ENCODE measurements at places on chromosomes 6 and 20.

DNA sequence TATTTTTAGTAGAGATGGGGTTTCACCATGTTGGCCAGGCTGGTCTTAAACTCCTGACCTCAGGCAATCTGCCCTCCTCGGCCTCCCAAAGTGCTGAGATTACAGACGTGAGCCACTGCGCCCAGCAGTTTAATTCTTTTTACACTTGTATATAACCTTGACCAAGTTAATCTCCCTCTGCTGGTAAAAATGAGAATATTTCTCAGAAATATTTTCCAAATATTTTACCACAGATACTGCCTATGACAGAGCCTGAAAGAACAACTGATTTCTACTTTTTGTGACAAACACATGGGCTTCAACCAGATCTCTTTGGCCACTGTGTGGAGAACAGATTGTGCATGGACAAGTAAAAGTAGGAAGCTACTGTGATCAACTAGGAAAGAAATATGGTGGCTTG, 21.2 kb upstream of the NHSL1 start:
- no peak for DNase-seq

GRCh38 chr6:30344191-30344867, 627 bp upstream of the RPP21 start:
- DNase-seq: no peak

- peak; percentile 78 for DNase-seq
These were observed at the start of gene SNX9 for GRCh38 chr6:157823001-157823527. Gene SNX9, plus strand, starts transcription at chr6:157823246. Its CDS starts 189 bp downstream, at chr6:157823435.

- no peak for DNase-seq
These were observed 220.9 kb downstream of the KIF16B start for GRCh38 chr20:16352321-16352720.

- no peak for DNase-seq
These were observed 53.5 kb downstream of the TBC1D7 start for GRCh38 chr6:13274707-13275434.

DNA sequence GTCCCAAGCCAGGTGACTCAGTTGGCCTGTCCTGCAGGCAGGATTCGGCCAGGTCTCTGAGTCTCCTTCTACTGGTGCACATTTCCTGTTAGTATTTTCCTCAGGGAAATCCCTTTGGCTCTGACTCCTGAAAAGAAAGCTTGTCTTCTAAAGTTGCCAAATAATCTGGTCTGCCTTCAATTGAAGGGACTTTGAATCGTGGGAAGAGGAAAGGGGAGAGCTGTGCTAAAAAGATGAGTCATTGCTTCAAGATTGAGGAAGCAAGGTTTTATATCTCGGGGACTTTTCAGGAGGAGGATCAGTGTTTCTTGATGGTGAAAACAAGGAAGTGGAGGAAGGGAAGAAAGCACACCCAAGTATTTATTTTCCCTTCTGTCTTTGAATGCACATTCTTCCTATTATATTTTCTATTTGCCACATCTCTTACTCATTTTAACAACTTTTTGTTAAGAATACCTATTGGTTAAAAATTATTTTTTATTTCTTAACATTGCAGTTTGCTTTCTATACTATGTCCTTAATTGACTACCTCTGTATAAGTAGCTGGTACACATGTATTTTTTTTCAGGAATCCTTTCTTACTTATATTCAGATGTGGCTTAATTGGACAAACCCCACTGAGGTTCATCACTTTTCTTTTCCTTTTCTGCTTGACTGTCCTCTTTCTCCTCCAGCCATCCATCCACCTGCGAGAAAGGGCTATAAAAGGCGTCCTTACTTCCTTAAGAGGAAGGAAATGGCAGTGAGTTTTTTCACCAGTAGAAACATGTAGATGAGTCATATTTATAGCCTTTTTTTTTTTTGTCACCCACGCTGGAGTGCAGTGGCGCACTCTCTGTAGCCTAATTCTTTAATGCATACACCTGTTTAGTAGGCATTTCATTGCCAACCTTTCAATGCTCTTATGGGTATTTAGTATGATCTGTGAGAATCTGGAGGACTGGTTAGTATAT, 15.0 kb upstream of the IFNGR1 start:
- no peak for DNase-seq

DNA sequence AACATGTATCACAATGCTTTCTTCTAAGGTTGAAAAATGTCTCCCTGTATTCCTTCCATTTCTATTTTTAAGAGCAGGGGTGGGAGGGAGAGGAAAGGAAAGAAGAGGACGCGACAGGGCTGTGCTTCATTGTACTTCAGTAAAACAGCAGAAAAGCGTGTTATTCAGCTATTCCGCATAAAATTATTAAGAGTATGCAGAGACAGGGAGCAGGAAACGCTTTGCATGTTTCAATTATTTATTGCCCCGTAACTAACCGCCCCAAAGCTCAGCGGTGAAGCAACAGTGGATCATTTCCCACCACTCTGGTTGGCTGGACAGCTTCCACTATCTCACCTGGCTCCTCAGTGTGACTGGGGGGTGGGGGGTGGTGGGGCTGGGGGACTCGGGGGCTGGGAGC, 188.9 kb downstream of the TTLL2 start:
- DNase-seq: no peak

DNA sequence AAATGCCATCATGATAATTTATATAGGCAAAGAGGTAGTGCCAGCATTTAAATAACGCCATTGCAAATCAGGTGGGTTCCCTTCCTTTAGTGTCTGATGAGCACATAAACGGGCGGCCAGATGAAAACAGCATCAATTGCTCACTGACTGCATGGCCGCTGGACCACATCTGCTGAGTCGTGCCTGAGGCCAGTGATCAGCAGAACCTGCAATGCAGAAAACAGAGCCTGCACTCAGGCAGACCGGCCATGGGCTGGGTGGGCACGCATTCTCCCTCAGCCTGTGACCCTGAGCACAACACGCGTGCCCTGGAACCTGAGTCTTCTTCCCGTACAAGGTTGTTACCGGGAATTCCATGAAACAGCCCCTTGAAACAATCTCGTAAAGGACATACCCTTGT, 144.0 kb upstream of the THBS2 start:
- DNase-seq: no peak

DNA sequence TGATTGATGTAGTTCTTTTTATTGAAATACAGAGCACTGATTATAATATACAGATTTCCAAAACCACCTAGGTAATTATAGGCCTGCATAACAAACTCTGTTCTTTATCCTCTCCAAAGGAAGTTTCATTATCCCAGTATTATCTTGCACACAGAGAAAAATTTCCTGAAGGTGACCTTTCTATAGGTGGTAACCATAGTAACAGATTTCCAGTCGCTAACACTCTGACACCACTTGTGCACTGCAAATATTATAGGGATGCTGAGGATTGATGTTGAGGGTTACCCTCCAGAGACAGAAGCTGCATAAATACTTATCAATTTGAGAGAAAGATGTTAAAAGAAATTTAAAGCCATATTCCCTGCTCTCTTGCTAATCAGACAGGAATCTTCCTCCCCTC, 274.5 kb upstream of the NRSN1 start:
- DNase-seq: no peak

- no peak for DNase-seq
These were observed 173.5 kb upstream of the IRAK1BP1 start for GRCh38 chr6:78693835-78694234.

DNA sequence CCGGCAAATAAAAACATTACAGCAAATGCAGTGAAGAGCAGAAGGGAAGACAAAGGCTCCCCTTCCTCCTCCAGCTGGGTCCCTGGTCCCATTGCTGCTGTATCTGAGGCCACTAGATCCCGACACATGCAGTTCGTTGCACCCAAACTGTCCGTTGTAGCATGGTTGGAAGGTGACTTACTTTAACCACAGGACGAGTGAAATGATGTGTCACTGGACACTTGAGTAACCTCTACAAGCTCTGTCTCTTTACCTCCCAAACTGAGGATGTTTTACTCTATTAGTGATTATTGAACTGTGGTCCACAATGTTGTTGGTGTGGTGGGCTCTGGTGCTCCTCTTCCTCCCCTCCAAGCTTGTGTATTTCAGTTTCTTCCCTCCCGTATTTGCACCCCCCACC, 46.2 kb upstream of the ARMH2 start:
- no peak for DNase-seq

Measured in dorsolateral prefrontal cortex (tissue), 122 donors.